ENCODE measurements at places on chromosomes 4 and X. TPM values are rescaled to one million over a fixed set of nuclear protein-coding genes. Genes with fewer than 3 reads are reported as not detected.

The FAM184B gene
- total RNA-seq: not detected

The BMP3 gene
- not detected for total RNA-seq

The MAGED4 gene
- 4.6 TPM for total RNA-seq

The MXRA5 gene
- 0.44 TPM for total RNA-seq

The SLC7A11 gene
- total RNA-seq: 36.9 TPM

The PNCK gene
- total RNA-seq: not detected

The PNMA6A gene
- total RNA-seq: 2.1 TPM

The GLRB gene
- 0.53 TPM for total RNA-seq

The TREX2 gene
- total RNA-seq: 1.4 TPM

The UGT2B15 gene
- not detected for total RNA-seq

The HMGB2 gene
- total RNA-seq: 21.7 TPM

The TMEM156 gene
- total RNA-seq: 9.6 TPM

The FAAH2 gene
- not detected for total RNA-seq

The KCND1 gene
- total RNA-seq: 0.78 TPM

The LIMCH1 gene
- 39.6 TPM for total RNA-seq

The GNRHR gene
- not detected for total RNA-seq

The PCDH7 gene
- total RNA-seq: 3.1 TPM

The GC gene
- total RNA-seq: not detected

The DRP2 gene
- total RNA-seq: 1.3 TPM

The MAGEC2 gene
- total RNA-seq: not detected

The PSAPL1 gene
- not detected for total RNA-seq

The UNC5C gene
- total RNA-seq: 2.2 TPM

The TCEAL2 gene
- total RNA-seq: not detected

The YY2 gene
- total RNA-seq: 2.7 TPM

The RGN gene
- 0.35 TPM for total RNA-seq

The MBNL3 gene
- total RNA-seq: 2.1 TPM

The MAGEA2B gene
- total RNA-seq: not detected

The AKAP4 gene
- not detected for total RNA-seq

The PABPC1L2A gene
- total RNA-seq: not detected

The SMPX gene
- not detected for total RNA-seq

Data from glomerular endothelial cell (primary cell).